Hematopoietic multipotent progenitor cell (in vitro differentiated cells): ENCODE measurements at places on chromosomes 7 and 10.

DNA sequence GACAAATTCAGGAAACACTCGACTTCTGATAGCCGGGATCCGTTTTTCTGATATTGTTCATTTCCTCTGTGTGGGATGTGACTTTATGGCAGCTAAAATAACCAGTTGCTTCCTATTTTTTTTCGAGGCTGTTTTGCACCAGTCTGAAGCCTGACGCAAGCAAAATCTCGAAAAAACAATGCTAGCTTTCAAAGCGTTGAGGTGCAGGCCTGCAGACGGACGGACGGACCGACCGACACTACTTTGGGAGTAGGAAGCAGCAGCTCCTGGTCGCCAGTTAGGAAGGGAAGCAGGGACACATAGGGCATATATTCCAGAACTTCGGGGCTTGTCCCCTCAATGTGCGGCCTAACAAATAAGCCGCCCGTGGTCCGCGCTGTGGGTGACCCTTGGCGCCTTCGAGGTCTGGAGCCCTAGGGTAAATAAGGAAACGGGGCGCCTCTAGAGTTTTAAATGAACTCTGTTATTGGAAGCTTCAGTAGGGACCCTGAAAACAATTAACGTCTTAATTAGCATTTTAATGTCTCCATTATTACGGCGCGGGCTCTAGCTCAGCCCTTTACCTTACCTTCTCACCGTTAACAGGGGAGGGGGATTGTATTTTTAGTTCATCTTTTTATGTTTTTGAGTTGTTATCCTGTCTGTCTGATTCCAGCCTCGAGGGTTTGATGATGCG is 1.3 kb downstream of the HHEX start:
- DNase-seq = no peak

DNA sequence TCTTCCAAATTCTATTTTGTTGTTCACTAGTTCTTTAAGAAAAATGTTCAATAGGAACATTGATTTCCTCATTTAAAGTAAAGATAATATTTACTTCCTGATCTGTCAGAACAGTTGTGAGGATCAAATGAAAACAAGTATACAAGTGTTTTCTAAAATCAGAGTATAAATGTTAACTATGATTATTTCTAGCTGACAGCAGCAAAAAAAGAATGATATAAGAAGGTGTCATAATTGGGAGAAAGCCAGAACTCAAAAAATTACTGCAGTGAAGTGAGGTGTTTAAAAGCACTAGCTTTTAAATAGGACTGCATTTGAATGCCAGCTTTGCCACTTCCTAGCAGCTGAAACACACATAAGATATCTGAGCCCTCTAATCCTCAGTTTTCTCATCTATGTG is 283.3 kb downstream of the RNLS start:
- DNase-seq = no peak

DNA sequence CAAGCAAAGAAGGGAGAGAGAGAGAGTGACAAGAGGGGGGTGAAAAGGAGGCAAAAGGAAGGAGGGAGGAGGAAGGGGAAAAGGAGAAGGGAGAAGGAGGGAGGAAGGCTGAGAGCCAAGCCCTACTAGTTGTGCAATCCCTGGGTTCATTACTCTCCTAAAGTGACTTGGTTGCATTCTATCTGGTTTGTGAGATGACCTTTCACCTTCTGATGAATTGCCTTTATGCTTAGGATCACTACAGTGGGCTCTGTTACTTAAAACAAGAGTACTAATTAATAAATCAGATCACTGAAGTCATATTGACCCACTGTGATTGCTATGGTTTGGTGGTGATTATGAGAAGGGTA is 144.9 kb downstream of the KIF20B start:
- DNase-seq = no peak

DNA sequence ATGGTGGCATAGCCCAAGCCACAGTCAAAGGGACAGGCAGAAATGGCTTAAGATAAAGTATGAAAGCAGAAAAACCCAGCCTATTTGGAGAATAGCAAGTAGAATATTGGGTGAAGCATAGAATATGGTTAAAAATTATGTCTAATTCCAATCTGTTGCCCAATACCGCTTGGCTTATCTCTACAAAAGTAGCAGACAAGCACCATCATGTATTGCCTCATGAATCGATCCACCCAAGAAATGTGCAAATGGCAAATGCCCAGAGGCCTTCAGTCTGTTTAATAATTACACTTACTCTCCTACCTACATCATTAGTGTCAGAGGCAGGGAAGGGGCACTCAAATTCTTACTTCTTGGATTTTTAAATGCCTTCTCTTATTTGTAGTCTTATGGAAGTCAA is 130.9 kb upstream of the ADAM12 start:
- DNase-seq = no peak

DNA sequence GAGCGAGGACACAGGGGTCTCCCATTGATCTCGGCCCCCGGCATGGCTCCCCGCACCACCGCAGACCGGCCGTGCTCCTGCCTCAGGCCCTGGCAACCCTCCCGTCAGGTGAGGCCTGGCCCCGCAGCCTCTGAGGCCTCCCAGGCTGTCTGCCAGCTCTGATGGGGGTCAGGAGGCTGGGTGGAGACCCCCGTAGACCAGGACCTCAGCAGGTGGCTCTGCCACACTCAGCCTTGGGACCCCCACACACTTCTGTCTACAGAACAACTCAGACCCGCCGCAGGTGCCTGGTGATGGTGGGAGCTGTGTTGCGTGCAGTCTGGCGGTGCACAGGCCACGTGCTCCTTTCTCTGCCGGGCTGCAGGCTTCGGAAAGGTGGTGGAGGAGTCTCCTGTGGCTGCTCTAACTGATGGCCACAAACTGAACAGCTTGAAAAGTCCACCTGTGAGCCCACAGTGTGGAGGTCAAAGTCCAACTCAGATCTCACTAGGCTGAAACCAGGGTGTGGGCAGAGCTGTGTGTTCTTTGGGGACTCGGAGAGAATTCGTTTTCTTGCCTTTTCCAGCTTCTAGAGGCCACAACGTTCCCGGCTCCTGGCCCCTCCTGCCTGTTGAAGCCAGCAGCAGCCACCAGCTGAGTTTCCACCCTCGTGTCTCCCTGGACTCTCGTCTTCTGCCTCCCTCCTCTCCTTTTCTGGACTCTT is 62.5 kb downstream of the PWWP2B start:
- no peak for DNase-seq

DNA sequence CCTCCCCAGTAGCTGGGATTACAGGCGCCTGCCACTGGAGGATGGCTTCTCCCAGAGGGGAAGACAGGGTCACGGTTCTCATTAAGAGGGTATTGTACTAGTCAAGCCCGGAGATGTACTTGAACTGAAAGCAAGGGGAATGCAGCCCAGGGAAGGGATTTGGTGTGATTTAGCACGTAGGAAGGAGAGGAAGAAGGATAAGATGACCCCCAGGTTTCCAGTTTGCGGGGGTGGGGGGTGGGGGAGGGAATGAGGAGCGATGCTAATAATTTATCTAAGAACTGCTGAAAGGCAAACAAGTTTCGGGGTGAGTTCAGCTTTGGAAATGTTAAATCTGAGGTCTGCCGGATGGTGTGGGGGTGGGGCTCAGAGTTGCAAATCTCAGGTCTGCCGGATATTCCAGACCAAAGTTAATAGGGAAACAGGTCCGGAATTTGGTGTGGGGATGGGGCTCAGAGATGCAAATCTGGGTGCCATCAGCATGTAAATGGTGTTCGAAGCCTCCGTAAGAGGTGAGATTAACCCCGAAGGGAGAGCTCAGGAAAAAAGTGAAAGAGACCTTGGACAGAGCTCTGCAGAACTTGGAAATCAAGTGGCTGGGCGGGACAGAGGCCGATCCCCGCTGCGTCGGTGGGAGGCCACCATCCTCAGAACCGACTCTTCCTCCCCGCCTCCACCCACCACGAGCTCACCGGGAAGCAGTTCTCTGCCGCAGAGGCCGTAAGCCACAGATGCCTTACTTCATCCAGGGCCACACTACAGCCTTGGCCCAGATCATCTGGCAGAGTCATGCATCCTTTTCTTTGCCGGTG is 1.6 kb upstream of the SEPHS1 start:
- peak; percentile 74 for DNase-seq

- DNase-seq = no peak
Observed at GRCh38 chr7:51035716-51036115, 253.0 kb upstream of the GRB10 start.

- DNase-seq = no peak
Observed at GRCh38 chr10:72784551-72785351, 92.8 kb downstream of the MCU start.

- no peak for DNase-seq
Observed at GRCh38 chr7:50331564-50332208, 27.2 kb downstream of the IKZF1 start.

DNA sequence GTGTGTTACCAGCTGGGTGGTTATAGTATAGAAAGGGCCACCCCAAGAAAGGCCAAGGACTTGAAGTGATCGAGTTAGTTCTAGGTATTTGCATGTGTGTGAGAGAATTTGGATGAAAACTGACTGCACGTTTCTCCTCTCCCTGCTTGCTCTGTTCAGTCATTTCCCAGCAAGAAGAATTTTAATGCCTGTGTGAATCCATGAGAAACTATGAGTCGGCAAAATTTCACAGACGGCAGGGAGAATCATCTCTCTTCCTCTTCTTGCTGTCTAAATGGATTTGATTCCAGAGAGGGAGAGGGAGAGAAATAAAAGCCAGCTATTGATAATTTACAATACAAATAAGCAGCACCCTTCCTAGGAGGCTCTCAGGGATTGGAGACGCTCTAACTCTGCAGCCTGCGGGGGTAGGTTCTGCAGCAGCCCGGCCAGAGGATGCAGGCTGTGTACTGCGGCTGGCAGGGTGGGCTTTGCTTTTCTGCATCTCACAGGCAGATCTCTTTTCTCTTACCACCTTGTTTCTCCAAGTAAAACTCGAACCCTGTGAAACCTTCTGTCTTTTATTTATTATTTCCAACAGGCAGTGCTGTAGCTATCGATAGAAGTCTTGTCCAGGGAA is 183.6 kb downstream of the TCF7L2 start:
- DNase-seq = no peak

GRCh38 chr10:20089879-20090278 is 273.6 kb downstream of the PLXDC2 start:
- no peak for DNase-seq

GRCh38 chr7:37481722-37482288 is 33.1 kb upstream of the ELMO1 start:
- DNase-seq = no peak

DNA sequence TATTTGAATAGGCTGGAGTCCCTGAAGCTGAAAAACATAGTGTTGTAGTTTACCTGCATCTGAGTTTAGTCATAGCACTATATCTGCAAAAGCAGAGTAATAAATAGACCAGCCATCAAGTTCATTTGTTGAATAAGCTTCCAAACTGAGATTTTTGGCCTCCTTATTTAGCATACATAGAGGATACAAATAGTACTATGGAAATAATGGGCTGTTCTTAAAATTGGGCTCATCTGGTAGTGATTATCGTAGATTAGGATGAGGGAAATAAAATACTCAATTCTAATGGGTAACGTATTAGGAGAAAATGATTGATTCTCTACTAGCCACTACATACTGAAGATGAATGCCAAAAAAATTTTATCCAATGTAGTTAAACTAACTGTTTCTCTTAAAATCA is 41.4 kb upstream of the TMEM196 start:
- DNase-seq = no peak

GRCh38 chr7:136502162-136502561 is 366.3 kb upstream of the CHRM2 start:
- no peak for DNase-seq

DNA sequence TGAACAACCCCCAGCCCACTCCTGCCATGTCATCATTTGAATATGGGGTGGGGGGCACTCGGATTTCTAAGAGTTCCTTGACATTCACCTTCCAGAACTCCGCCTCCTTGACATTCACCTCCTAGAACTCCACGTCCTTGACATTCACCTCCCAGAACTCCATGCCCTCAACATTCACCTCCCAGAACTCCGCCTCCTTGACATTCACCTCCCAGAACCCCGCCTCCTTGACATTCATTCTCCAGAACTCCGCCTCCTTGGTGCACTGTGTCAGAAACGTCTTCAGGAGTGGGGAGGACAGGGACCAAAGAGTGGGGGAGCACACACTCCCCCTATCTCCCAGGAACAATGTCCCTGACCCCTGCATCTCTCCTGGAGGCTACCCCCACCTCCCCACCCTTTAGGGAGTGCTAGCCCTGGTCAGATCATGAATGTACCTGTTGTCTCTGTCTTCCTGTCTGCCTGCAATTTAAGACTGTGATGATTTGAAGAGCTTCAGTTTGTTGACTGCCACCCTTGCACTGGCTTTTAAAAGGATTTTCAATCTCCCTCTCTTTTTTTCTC is 110.1 kb downstream of the NPTX2 start:
- no peak for DNase-seq

- no peak for DNase-seq
Observed at GRCh38 chr10:70896551-70896950, 8.2 kb upstream of the PCBD1 start.

- DNase-seq = no peak
Observed at GRCh38 chr10:29501692-29502091, 133.1 kb downstream of the SVIL start.

GRCh38 chr10:31947144-31947926 is 18.7 kb upstream of the ARHGAP12 start:
- peak; percentile 13 for DNase-seq

GRCh38 chr10:72424561-72424960 is 69.8 kb upstream of the DNAJB12 start:
- DNase-seq = no peak

GRCh38 chr7:130918129-130919052 is 184.4 kb upstream of the KLF14 start:
- no peak for DNase-seq

GRCh38 chr7:38057829-38058228 is 120.2 kb upstream of the STARD3NL start:
- no peak for DNase-seq

DNA sequence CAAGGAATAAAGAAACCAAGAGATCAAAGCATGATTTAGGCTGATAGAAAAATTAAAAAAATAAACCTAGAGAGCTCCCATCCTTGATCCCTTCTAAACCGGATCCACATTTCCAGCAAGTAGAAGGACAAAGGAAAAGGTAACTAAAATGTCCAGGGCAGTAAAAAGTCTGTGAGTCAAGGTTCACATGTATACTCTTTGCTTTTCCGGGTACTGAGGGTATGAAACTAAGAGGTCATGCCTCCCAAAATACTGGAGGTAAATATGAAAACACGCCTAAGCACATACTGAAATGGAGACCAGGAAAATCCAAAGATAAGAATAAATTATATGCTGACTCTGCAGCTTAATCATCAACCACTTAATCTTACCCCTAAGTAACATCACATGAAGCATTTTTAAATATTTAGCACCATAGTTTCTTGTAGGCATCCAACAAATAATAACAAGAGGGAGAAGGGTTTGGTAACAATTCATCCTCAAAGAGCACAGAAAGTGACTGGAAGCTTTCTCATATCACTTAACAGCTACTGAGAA is 35.4 kb downstream of the JAZF1 start:
- no peak for DNase-seq

GRCh38 chr7:29167721-29168120 is 21.4 kb upstream of the CPVL start:
- no peak for DNase-seq

- DNase-seq = peak; percentile 11
Observed at GRCh38 chr10:24556750-24557742, 166.6 kb downstream of the ARHGAP21 start.
